ENCODE measurements at places on chromosomes 11 and 22.

- DNase-seq, result no peak
Observed at GRCh38 chr11:57196596-57196995, 14.8 kb downstream of the LRRC55 start.

DNA sequence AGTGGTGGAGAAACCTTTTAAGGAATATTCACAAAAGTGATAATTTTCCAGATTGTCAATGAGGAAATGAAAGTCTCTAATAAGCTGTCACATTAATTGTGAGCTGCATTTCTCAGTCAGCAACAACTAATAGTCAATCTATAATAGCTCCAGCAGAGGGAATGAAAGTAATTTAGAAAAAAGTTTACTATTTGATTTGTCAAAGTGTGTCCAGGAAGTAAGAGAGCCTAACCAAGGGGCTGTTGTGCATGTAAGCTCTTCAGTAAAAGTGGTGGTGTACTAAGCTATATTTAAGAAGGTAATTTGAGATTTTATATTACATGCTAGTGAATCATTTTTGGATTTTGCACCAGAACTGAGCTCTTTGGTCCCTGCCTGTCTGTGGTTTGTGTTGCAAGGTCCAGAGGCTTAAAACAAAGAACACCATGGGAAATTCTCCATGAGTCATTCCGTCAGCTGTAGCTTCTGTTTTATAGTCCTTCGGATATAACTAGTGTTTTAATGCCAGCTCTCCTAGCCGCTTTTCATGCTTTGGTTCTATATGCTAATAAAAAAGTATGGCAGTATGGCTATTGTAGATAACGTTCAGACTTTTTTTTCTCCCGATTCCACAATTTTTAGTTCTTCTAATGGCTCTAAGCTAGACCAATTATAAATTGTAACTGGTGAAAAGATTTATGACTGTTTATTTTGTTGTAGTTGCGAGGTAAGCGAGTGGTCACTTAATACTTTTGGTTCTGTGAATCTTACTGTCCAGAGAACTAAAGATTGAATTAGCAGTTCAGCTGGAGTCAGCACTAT is 64.6 kb downstream of the ARHGEF12 start:
- no peak for DNase-seq

GRCh38 chr11:114242032-114242431 is 54.2 kb upstream of the NNMT start:
- DNase-seq, result no peak

GRCh38 chr11:103483996-103484395 is 374.8 kb downstream of the DYNC2H1 start:
- no peak for DNase-seq

DNA sequence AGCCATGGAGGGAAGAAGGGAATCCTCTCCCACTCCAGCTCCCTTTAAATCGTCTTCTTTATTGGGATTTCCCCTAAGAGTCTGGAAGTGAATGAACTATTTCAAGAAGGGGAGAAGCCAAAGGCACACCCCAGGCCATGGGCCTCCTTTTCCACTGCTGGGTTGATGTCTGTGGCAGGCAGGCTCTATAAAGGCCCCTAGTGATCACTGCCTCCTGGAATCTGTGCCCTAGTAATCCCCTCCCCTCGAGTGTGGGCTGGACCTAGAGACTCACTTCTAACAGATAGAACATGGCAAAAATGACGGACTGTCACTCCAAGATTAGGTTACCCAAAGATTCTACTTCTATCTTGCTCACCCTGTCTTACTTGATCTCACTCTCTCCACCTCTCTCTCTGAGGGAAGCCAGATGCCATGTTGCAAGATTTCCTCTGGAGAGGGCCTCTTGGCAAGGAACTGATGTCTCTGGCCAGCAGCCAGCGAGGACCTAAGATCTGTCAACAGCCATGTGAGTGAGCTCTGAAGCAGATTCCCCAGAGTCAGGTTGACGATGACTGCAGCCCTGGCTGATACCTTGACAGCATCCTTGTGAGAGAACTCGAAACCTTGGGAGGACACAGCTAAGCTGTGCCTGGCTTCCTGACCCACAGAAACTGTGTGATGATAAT is 444.8 kb downstream of the SOX6 start:
- DNase-seq, result no peak

GRCh38 chr11:109374441-109374840 is 47.5 kb upstream of the C11orf87 start:
- DNase-seq, result no peak

GRCh38 chr11:65470433-65471049 is 28.3 kb upstream of the MALAT1 start:
- no peak for DNase-seq

GRCh38 chr11:104934594-104934993 is 33.8 kb downstream of the CASP4 start:
- no peak for DNase-seq

GRCh38 chr22:44811141-44811540 is 58.8 kb downstream of the ARHGAP8 start:
- DNase-seq, result no peak

- no peak for DNase-seq
Observed at GRCh38 chr11:134753771-134754520, 341.9 kb upstream of the B3GAT1 start.

GRCh38 chr22:38467438-38467903 is 425 bp upstream of the KDELR3 start:
- no peak for DNase-seq

GRCh38 chr11:61710019-61710418 is 29.8 kb downstream of the DAGLA start:
- DNase-seq, result no peak

GRCh38 chr11:57310091-57310490 is 14.7 kb downstream of the TNKS1BP1 start:
- DNase-seq, result no peak

DNA sequence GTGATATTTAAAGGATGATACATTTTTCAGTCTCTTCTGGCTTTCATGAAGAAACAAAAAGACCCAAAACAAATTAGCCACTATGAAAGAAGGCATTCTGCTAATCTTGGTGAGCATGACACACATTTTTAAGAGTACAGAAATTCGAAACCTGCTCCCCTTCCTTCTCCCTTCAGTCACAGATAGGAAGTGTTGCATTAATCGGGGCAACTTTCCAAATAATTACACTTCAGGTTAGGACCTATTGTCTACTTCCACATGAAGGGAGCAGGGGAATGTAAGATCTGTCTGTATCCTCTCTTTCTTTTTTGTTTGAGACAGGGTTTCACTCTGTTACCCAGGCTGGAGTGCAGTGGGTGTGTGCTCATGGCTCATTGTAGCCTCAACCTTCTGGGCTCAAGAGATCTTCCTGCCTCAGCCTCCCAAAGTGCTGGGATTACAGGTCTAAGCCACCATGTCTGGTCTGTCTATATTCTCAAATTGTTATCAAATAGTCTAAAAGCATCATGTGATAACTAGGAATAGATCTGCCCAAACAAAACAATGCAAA is 45.8 kb downstream of the NCAM1 start:
- DNase-seq, result no peak

DNA sequence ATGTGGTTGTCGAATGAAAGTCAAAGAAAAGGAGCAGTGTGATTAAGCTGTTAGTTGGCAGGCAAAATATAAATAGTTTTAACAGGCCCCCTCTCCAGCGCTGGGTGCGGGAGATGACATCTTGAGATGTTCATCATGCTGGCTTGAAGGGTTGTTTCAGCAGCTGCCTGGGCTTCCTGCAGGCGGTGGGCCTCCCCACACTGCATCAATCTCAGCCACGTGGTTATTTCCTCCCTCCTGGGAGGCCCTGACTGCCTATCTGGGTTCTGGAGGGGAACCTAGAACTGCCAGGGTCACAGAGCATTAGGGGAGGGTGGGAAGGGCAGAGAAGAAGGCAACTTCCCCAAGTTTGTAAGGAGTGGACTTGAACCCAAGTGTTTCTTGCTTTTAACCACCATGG is 173.3 kb upstream of the SYT13 start:
- no peak for DNase-seq

- DNase-seq, result no peak
Observed at GRCh38 chr22:20154602-20155187, 3.8 kb upstream of the CCDC188 start.

DNA sequence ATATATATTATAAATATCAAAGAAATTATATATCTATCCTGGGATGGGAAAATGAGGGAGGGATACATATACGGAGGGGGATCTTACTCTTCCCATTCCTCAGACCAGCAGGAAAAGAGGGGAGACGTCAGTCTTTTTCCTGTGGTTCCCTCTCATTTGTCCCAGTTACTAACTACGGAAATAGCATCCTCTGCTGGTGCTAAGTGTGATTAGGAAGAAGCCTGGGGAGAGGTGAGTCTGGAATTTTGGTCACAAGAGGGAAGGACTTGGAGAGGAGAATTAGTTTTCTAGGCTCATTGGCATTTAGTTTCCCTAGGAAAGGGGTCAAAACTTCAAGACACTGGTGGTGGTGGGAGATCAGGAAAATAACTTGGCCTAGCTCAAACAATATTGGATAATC is 11.6 kb downstream of the MED19 start:
- no peak for DNase-seq

- DNase-seq, result no peak
Observed at GRCh38 chr11:77159937-77160495, 32.0 kb downstream of the MYO7A start.

DNA sequence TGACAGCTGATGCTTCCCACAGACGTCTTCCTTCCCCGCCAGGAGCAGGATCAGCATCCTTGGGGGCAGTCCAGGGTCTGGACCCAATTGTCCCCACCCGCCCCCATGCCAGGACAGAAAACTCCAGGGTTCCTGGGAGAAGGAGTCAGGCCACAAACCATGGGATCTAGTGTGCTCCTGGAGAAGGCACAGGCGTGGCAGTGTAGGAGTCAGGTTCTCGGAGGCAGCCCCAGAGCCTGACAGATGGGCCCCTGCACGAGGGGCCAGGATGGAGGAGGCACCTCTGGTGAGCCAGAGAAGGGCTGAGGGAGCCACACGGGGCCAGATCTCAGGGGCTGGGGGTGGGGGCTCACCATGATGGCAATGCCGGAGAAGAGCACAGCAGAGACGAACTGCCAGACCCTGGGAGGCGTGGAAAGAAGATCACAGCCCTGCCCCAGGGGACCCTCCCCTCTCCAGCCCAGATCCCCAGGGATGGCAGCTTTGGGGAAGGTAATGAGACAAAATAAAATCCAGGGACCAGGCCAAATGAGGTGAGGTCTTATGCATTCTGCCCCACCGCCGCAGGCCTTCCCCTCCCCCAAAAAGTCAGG is 13.6 kb downstream of the TP53I11 start:
- DNase-seq, result no peak

DNA sequence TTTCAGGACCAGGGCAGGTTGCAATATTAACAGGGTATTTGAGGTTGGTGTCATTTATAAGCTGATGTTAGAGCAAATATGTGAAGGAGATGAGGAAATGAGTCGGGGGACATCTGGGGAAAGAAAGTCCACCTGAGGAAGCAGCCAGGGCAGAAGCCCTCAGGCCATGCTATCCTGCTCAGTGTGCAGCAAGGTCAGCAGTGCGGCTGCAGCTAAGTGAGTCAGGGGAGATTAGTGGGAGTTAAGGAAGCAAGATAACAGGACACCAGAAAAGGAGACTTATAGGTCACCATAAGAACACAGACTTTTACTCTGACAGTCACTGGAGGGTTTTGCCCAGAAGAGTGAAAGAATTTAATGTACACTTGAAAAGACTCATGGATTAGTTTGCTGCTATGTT is 468.9 kb downstream of the NTM start:
- no peak for DNase-seq

GRCh38 chr11:33830903-33831648 is 56.8 kb upstream of the FBXO3 start:
- no peak for DNase-seq

All from hematopoietic multipotent progenitor cell (in vitro differentiated cells).